ENCODE measurements at places on chromosomes 6 and 20. TPM values are rescaled to one million over a fixed set of nuclear protein-coding genes. Genes with fewer than 3 reads are reported as not detected.
A peak's percentile ranks its signal among the peaks of the same experiment; 100 is the strongest.

The RPRD1B gene
- total RNA-seq, result 36.3 TPM

- no peaks in the 10 kb centered on the region for H3K36me3 ChIP-seq
- H3K4me1 ChIP-seq, result peaks cover 13% of the 10 kb centered on the region
- DNase-seq, result no peak
- no peaks in the 10 kb centered on the region for H3K27me3 ChIP-seq
- H3K27ac ChIP-seq, result peak overlapping the region; percentile 66
These were observed 275.2 kb downstream of the GMDS start for GRCh38 chr6:1970151-1970561.

DNA sequence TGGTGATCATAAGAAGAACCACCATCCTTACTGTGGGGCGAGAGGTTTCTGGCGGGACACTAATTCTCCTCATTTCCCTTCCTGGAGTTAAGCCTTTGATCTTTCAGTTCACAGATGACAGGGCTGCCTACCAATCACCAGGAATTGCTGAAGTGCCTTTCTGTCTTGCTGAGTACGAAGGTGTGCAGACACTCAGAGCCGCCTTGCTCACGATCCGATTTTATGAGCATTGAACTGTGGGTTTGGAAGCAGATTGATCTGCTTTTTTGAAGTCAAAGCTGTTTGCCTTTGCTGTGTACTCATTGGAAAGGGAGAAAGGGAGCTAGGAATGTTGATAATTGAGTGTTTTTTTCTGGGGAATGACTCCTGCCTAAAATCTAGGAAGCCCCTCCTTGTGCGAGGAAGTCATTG is 129.1 kb upstream of the SALL4 start:
- no peak overlapping the region for H3K4me3 ChIP-seq
- H3K4me1 ChIP-seq, result no peaks in the 10 kb centered on the region

DNA sequence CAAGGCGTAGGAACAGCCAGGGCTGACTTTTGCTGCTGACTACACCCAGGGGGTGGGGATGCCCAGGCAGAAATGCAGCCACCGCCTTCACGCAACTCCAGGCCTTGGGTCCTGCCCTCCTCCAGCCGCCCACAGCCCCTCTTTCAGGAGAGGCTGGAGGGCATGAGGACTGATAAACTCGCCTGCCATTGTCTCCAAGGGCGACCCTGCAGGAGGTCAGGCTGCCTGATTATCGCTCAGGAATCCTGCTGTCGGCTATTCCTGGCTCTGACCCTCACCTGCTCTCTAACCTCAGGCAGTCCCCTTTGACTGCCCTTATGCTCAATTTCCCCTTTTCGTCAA is 62.0 kb upstream of the HDDC2 start:
- no peaks in the 10 kb centered on the region for H3K36me3 ChIP-seq
- peak overlapping the region; percentile 39 for H3K4me3 ChIP-seq
- no peaks in the 10 kb centered on the region for H3K27me3 ChIP-seq
- H3K27ac ChIP-seq, result no peak overlapping the region
- no peak for DNase-seq

- H3K27ac ChIP-seq, result peak overlapping the region; percentile 91
- no peak for DNase-seq
- H3K4me3 ChIP-seq, result no peak overlapping the region
- no peaks in the 10 kb centered on the region for H3K27me3 ChIP-seq
These were observed 19.7 kb upstream of the TLDC2 start for GRCh38 chr20:36856195-36856594.

Measured in tibial nerve (tissue), 4 donors.